Neural cell (in vitro differentiated cells): ENCODE measurements at places on chromosomes 1 and 21. TPM values are rescaled to one million over a fixed set of nuclear protein-coding genes. Genes with fewer than 3 reads are reported as not detected.

The TMEM201 gene
- polyA plus RNA-seq: 7.3 and 9.2 TPM in 2 replicates

The APOBEC4 gene
- polyA plus RNA-seq: not detected in 2 replicates

The GABRD gene
- polyA plus RNA-seq: 0.70 and 0.85 TPM in 2 replicates

The EFNA1 gene
- 0.50 TPM in 1 of 2 replicates, not detected in the other for polyA plus RNA-seq
